ENCODE measurements at places on chromosomes 5 and 9. TPM values are rescaled to one million over a fixed set of nuclear protein-coding genes. Genes with fewer than 3 reads are reported as not detected.

GLDC gene
- polyA plus RNA-seq = 13.0 TPM

SMIM27 gene
- 14.6 TPM for polyA plus RNA-seq

PCDHGB7 gene
- polyA plus RNA-seq = 3.6 TPM

NR2F1 gene
- 7.6 TPM for polyA plus RNA-seq

LRRC70 gene
- polyA plus RNA-seq = 4.2 TPM

PHF24 gene
- polyA plus RNA-seq = 1.6 TPM

ZNF454 gene
- 2.9 TPM for polyA plus RNA-seq

PCDHGA5 gene
- 1.5 TPM for polyA plus RNA-seq

Measured in large intestine (tissue), 12 donors.